ENCODE measurements at places on chromosomes 1 and 21. TPM values are rescaled to one million over a fixed set of nuclear protein-coding genes. Genes with fewer than 3 reads are reported as not detected.

DNA sequence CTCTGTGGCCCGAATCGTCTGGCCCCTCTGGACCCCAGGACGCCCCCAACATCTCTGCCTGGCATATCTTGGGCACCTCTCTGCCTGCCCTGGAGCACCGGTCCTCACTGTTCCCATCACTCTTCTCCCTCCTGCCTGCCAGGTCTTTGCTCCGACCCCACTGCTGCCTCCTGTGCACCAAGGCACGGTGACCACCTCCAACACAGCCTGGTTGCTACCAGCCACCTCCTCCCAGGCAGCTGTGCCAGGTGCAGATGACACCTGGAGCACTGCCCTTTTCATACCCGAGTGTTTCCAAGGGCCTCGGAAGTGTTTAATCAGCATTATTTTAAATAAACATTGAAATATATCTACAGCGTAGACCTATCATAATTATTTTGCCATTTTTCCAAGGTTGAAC, 31.3 kb downstream of the PKNOX1 start:
- no peak overlapping the region for H3K4me3 ChIP-seq
- H3K27me3 ChIP-seq: no peaks in the 10 kb centered on the region
- no peaks in the 10 kb centered on the region for H3K4me1 ChIP-seq
- no peaks in the 10 kb centered on the region for H3K36me3 ChIP-seq
- no peak overlapping the region for H3K27ac ChIP-seq
- DNase-seq: no peak

- H3K27me3 ChIP-seq: no peaks in the 10 kb centered on the region
- H3K36me3 ChIP-seq: no peaks in the 10 kb centered on the region
- H3K4me1 ChIP-seq: no peaks in the 10 kb centered on the region
- no peak for DNase-seq
- H3K4me3 ChIP-seq: no peak overlapping the region
- H3K27ac ChIP-seq: no peak overlapping the region
Measured at GRCh38 chr1:44038876-44039657, 7.8 kb upstream of the SLC6A9 start.

Gene KCND3
- 6.0 TPM for total RNA-seq

Gene EXTL1
- not detected for total RNA-seq

Gene PTGFR
- 1.6 TPM for total RNA-seq

All from esophagus squamous epithelium (tissue), 5 donors.